ENCODE measurements at places on chromosomes 7 and 10. TPM values are rescaled to one million over a fixed set of nuclear protein-coding genes. Genes with fewer than 3 reads are reported as not detected.

DNA sequence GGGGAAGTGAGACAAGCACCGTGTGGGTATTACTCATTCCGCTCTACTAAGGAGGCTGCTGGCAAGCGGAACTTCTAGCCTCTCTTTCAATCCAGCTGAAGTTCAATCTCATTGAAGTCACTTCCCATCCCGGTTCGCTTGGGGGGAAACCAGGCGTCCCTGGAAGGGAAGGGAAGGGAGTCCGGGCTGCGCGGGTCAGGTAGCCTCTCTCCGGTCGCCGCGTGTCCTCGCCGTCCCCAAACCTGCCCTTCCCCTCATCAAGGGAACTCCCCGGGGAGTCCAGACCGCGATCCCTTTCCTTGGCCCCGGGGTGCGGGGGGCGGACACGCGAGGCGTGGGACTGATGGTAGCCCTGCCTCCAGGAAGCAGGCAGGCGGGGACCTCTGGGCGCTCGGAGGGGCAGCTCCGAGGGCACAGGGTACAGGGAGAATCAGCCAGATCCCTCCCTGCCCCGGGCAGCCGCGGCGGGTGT is 598 bp upstream of the ZEB1 start:
- peak; percentile 67 for DNase-seq

DNA sequence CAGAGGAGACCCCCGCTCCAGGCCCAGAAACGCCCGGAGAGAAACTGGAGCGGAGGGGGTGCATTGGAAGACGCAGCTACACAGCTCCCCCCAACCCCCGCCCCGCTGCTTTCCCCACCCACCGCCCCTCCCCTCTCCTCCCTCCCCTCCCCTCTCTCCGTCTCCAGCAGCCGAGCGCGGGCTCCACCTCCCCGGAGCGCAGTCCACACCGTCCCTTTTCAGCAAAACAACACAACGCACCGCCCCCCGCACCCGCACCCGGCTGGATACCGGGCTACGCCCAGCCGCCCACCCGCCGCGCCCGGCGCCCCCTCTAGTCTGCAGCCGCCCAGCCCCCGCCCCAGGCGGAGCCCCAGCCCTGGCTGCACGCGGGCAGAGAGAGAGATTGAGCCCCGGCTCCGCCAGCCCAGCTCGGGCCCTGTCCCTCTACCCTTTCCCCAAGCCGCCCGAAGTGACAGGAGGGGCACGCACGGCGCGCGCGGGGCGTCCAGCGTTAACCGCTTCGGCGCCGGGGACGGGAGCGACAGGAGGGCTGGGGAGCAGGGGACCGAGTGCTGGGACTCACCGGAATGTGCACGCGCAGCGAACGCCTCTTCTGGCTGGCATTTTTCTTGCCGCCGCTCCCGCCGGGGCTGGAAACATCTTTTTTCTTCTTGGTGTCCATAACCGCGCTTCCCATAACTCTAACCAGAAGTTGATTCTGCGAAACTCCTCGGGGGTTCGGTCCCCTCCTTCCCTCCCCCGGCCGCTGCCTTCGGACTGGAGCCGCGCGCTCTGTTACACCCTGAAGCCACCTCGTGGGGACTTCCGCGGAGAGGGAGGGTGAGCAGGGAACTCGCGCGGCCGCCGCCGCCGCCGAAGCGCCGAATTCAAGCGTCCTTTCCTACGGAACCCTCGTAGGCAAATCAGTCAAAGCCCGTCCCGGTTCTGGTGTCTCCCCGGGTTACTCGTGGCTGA is 695 bp downstream of the PRKAG2 start:
- peak; percentile 77 for DNase-seq

- DNase-seq = no peak
Measured at GRCh38 chr7:69956541-69956940, 358.3 kb downstream of the AUTS2 start.

GHRHR gene
- not detected for total RNA-seq

FBXO24 gene
- not detected for total RNA-seq

OR2A5 gene
- total RNA-seq = under 0.01 TPM

IQUB gene
- total RNA-seq = 1.2 TPM

SFTPD gene
- 0.78 TPM for total RNA-seq

CCDC136 gene
- 5.4 TPM for total RNA-seq

MRPL32 gene
- 70.8 TPM for total RNA-seq
